LHCN-M2 (cell line): ENCODE measurements at places on chromosomes 3 and 15.
A peak's percentile ranks its signal among the peaks of the same experiment; 100 is the strongest.

DNA sequence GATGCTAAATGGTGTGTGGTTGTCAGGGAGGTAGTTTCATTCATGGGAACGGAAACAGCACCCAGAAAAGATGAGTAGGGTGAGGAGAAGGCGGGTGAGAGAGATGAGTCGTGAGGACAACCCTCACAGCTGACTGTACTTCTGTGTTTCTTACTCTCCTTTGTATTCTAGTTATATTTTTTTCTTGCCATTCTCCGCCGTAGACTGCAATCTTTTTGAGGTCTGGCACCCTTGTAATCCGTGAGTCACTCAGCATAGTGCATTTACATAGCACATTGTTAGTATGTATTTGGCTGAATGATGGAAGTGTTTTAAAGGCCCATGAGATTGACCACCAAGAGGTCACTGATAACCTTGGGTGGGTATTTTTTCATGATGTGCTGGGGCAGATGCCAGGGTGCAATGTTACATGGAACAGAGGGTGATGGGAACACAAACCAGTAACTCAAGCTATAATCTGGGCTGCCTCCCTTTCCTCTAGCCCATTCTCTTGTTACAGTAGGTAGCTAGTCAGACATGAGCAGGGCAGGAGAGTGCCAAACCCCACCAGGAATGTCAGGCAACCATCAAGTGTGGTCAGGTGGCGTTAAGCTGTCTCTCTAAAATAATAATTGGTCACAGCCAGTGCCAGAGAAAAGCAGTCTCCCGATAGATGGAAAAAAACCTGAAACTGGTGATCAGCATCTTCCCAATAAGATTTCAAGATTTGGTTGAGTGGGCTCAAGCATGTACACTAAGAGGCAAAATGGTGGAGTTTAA is 18.8 kb upstream of the DGKG start:
- no peak for DNase-seq

GRCh38 chr3:53195602-53196574 is 34.9 kb downstream of the PRKCD start:
- DNase-seq, result peak; percentile 17

DNA sequence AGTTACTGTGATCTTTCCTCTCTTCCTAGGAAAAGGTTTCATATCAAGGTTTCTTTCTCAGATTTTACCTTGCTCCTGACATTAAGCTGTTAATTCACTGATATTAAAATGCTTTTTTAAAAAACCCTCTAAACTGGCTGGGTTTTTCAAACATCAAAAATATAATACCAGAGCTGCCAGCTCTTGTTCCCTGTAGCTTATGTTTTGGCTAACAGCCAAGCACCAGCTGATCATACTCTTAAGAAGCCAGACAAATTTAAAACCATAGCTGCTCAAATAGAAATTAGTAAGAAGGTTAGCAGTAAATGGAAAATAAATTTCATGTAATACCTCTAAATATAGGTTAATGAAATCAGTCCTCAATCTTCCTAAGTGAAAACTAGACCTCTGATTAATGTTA is 657.5 kb downstream of the GRM7 start:
- DNase-seq, result no peak

GRCh38 chr3:42843713-42844411 is 31.8 kb downstream of the CYP8B1 start:
- DNase-seq, result no peak

- peak; percentile 90 for DNase-seq
Observed at GRCh38 chr15:80455668-80456442, 51.7 kb downstream of the ARNT2 start.

- peak; percentile 25 for DNase-seq
Observed at GRCh38 chr3:62876064-62876463, 848 bp upstream of the CADPS start.

GRCh38 chr3:195462308-195462610 is 19.4 kb upstream of the ACAP2 start:
- peak; percentile 64 for DNase-seq

- DNase-seq, result peak; percentile 35
Observed at GRCh38 chr15:57345584-57345983, 30.7 kb upstream of the CGNL1 start.

DNA sequence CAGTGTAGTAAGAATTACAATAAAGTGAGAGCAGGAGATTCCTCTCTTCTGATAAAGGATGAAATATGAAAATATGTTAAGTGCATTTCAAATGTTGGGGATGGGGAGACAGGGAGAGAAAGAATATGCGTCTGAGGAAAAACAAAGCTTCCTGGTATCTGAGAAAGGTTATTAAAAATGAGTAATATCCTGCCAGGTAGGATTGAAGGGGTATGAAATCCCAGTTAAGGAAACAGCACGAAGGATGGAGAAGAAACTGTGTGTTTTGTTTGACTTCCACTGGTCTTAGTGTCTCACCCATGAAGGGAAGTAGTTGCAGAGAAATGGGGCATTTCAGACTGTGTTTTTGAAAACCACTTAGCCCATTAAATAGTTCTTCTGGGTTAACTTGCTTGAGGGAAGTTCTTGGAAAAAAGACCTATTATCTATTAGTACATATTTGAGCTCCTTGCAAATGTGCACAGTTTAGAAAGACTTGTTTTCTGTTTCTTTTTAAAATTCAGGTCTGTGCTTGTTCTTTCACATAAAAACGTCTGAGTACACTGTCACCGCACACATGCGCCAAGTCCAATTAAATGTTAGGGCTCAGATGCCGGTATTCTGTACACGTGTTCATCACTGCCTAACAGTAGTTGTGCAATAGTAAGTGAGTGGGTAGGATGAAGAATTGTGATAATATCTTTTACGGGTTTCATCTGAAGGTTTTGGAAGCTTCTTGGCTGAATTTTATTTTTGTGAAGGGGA is 196.1 kb upstream of the P2RY1 start:
- DNase-seq, result no peak

GRCh38 chr3:149145974-149146373 is 16.5 kb downstream of the HPS3 start:
- no peak for DNase-seq

GRCh38 chr3:195897853-195898415 is 10.4 kb downstream of the TNK2 start:
- no peak for DNase-seq

DNA sequence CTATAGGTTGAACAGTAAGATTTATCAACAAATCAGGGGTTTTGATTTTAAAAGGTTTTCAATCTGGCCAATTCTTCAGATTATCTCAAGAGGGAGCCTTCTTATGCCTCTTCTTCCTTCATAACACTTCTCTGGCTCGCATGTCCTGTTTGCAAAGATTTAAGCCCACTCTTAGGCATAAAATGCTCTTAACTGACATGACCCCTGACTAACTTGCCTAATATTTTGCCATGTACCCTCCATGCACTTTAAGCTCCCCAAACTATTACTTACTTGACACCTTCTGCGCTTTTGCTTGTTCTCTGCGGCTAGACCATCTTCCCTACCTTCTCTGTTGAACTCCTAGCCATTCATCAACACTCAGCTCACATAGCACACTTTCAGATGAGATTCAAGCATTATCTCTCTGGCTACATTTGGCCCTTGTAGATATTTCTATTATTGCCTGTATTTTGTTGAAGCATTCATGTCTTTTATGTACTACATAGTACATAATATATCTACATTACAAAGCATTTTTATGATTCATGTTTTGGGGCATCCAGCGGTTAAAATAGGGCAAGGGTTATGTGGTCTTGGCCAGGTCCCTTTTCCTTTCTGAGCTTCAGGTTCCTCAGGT is 1.0 kb upstream of the ARIH1 start:
- peak; percentile 36 for DNase-seq

- no peak for DNase-seq
Observed at GRCh38 chr15:51181905-51182304, 87.2 kb upstream of the TNFAIP8L3 start.

DNA sequence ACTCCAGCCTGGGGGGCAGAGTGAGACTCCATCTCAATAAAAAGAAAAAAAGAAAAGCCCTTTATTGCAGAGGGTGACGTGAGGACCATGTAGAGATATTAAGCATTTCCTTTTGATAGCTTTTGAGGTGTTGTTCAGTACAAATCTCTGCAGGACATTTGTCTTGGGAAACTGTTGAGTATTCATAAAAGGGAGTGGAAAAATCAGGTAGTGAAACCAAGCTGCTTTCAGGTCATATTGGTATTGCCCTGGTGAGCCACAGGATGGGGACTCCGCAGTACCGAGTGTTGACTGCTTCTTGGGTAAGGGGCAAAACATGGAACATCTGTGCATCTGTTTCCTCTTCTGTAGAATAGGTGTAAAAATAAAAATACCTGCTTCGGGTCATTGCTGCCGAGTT is 9.9 kb downstream of the ITPR1 start:
- DNase-seq, result no peak

DNA sequence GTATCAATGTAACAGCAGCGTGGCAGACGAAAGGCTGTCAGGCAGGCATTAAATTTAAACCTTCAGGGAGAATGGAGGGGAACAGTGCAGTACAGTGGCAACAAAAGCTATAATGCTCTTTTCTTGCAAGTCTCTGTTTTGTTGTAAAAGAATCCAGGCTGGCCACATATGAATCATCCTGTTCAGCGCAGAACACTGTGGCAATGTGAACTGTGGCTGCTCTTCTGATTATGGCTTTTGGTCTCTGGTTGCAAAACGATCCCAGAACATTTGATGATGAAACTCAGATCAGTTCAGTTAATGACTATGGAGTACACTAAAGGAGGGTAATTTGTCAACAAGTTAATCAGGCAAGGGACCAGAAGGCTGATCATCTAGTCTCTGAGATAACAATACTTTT is 219.7 kb upstream of the SGO1 start:
- DNase-seq, result peak; percentile 69

DNA sequence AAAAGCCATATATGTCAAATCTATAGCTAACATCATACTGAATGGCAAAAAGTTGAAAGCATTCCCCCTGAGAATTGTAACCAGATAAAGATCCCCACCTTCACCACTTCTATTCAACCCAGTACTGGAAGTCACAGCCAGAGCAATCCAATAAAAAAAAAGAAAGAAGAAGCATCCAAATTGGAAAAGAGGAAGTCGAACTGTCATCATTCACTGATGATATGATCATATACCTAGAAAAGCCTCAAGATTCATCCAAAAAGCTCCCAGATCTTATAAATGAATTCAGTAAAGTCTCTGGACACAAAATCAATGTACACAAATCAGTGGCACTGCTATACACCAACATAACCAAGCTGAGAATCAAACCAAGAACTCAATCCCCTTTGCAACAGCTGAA is 97.4 kb downstream of the CBLB start:
- no peak for DNase-seq

GRCh38 chr3:39962581-39962980 is 153.2 kb downstream of the MYRIP start:
- DNase-seq, result no peak

- peak; percentile 19 for DNase-seq
Observed at GRCh38 chr3:123871946-123872345, 12.2 kb downstream of the MYLK start.

GRCh38 chr15:55197362-55197705 is 593 bp upstream of the RSL24D1 start:
- DNase-seq, result no peak

DNA sequence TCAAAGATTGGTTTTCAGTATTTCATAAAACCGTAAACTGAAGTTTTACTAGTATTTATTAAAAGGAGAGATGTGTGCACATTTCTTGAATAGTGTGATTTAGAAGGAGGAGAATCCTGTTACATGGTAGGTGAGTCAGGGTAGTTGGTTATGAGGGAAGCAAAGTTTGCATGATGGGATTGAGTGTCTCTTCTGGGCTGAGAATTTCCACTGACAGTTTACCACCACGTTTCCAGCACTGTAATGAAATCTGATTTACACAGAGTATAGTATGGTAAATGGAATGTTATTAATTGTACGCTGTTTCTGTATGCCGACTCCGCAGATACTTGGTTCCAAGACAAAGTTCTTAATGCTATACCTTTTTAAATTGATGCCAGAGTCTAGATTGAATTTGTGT is 1.6 kb downstream of the NECTIN3 start:
- DNase-seq, result peak; percentile 44

DNA sequence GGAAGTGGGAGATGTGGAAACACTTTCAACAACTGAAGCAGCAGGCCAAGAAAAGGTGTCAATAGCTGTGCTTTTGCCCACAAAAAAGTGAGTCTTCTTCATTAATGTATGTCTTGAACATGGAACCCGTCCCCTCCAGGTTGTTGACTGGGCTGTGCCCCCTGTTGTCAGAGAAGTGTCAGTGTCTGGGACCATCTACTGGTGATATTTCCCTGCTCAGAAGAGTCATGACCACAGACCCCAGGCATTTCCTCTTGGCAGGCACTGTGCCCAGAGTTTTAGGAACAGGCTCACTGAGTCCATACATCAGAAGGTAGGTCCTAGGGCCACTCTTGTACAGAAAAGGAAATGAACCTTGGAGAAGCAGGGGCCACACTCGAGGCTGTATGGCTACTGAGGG is 54.8 kb upstream of the LARS2 start:
- peak; percentile 15 for DNase-seq

GRCh38 chr3:14533457-14533958 is 6.6 kb downstream of the GRIP2 start:
- no peak for DNase-seq

GRCh38 chr15:56058986-56059385 is 65.6 kb upstream of the NEDD4 start:
- DNase-seq, result no peak

DNA sequence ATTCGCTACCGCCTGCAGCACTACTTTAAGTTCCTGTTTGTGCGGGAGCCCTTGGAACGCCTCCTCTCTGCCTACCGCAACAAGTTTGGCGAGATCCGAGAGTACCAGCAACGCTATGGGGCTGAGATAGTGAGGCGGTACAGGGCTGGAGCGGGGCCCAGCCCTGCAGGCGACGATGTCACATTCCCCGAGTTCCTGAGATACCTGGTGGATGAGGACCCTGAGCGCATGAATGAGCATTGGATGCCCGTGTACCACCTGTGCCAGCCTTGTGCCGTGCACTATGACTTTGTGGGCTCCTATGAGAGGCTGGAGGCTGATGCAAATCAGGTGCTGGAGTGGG is 995 bp downstream of the CHST14 start:
- no peak for DNase-seq

DNA sequence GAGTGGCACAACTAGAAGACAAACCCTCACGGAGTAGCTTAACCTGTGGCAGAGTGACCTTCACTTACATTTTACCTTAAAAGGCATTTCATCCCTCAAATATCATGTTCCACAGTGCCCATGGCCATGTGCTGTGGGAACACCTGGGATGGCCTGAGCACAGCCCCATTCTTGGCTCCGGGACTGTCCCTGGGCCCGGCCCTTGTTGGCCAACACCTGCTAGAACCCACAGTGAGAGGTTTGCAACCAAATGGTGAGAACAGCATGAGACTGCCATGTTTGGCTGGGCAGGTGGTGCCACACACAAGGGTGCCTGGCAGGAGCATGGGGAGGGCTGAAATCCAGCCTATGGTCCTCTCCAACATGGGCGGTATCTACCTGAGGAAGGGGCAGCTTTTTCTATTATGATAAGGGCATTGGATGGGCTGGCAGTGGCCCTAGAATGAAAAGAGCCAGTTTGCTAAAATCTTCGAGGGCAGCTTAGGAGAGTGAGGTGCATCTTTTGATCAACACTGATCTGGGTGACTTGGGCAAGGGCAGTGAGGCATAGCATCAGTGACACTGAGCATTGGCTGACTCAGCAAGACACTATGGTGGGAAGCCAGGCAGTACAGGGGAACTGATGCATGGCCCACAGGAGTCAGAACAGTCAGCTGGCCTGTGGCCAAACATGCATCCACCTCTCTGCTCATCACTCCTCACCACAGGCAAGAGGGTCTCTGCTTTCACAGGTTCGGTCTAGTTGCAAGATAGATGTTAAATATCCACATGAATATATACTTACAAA is 53.9 kb downstream of the SYNM start:
- DNase-seq, result no peak
